Hippocampal formation (tissue), 2 donors: ENCODE measurements at places on chromosomes 6 and 20.

DNA sequence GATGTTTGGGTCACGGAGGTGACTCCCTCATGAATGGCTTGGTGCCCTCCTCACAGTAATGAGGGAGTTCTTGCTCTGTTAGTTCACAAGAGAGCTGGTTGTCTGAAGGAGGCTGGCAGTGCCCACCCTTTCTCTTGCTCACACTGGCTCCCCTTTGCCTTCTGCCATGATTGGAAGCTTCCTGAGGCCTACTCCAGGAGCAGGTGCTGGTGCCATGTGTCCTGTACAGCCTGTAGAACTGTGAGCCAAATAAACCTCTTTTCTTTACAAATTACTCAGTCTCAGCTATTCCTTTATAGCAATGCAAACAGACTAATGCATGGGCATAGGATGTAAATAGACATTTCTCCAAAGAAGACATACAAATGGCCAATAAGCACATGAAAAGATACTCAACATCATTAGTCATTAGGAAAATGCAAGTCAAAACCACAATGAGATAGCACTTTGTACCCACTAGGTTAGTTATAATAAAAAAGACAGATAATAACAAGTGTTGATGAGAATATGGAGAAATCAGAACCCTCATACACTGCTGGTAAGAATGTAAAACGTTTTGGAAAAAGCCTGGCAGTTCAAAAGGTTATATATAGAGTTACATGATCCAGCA, 17.7 kb downstream of the C20orf203 start:
- DNase-seq: no peak

- no peak for DNase-seq
Measured at GRCh38 chr20:47980336-47981177, 195.3 kb upstream of the SULF2 start.

GRCh38 chr6:15473741-15474161, 189.1 kb downstream of the DTNBP1 start:
- DNase-seq: no peak

DNA sequence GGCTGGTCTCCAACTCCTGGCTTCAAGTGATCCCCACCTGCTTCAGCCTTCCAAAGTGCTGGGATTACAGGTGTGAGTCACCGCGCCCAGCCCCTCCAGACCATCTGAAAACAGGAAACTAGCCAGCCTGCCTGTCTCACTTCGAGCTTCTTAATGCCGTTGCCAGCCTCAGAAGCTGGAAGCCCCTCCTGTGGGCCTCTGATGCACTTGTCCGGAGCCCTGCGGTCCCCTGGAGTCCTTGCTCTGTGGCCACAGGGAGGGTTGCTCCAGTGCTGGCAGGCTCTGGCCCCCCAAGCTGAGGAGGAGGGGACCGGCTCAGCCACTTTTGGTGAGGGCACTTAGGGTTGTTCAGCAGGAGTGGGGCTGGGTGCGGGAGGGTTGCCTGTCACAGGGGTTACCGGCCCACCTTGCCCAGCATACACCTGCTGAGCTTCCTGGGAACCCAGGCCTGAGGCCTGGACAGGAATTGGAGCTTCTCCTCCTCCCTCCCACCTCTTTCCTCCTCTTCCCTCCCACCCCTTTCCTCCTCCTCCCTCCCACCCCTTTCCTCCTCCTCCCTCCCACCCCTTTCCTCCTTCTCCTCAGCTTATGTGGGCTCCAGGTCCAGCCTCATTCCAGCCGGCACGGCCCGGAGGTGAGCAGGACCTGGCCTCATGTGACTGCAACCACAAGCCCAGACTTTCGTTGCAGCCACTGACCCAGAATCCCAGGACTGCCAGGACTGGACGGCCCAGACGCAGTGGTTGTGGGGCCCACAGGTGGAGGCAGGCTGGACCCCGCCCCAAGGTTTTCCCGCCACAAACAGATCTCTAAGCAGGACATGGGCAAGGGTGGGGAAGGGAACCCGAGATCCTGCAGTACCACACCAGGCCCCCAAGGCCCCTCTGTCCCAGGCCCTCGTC, 9.4 kb upstream of the BIRC7 start:
- no peak for DNase-seq

DNA sequence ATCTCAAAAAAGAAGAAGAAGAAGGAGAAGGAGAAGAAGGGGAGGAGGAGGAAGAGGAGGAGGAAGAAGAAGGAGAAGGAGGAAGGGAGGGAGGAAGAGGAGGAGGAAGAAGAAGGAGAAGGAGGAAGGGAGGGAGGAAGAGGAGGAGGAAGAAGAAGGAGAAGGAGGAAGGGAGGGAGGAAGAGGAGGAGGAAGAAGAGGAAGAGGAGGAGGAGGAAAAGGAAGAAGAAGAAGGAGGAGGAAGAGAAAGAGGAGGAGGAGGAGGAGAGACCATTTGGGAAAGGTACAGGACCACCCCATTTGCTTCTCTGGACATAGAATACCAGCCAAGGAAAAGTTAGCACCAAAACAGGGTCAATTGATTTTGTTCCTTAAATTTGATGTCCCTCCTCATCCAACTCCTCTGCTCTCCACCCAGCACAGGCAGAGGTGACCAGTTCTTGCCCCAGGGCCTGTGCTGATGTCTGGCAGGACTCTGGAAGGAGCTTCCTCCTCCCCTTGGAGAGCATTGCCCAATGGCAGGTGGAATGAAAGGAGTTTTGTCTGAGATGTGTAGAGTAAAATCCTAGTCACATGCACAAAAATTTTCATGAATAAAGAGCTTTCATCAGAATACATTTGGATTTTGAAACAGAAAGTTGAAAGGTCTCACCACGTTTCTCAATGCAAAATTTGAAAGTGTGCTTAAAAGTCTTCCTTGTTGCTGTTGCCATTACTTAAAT, 182.9 kb downstream of the LY86 start:
- DNase-seq: no peak

DNA sequence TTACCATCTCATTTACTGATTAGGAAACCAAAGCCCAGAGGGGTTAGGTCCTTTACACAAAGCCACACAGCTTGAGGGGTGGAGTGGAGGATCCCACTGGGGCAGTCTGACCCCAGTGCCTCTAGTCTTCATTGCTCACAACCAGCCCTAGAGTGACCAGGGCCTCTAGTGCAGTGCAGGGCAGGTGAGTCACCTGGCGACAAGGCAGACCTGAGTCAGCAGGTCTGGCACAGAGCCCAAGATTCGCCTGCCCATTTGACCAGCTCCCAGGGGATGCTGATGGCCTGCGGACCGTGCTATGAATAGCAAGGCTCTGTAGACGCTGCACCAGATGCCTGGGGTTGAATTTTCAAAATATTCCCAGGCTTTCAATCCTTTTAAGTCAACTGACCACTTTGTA, 29.9 kb downstream of the CDH26 start:
- DNase-seq: no peak

DNA sequence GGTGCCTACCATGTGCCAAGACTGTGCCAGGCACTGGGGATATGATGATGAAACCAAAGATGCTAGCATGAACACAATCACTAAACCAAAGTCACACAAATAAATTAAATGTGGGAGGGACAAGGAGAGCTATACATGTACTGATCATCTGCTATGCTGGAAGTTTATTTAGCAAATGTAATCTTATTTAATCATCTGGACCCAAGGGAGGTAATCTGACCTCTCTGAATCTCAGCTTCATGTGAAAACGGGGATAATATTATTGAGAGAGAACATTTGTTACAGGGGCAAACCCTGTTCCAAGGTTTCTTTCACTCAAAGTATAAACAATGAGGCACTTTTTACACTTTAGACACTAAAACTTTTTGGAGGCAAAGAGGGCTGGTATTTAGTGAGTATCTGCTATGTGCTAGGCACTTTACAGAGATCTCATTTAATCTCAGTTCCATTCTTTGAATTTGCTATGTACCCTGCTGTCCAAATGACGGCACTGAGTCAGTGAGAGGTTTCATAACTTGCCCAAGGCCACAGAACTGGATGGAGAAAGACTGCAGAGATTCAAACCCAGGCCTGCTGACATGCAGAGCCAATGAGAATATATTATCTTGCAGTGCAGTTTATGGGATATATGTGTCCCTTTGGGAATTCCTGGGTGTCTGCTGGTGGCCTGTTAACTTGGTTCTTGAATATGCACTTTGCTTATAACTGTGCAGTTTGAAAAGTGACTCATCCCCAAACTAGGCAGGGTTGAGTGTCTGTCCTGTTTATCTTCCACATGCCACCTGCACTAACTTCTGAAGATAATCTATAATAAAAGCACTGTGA, 3.3 kb upstream of the ASXL1 start:
- DNase-seq: no peak

DNA sequence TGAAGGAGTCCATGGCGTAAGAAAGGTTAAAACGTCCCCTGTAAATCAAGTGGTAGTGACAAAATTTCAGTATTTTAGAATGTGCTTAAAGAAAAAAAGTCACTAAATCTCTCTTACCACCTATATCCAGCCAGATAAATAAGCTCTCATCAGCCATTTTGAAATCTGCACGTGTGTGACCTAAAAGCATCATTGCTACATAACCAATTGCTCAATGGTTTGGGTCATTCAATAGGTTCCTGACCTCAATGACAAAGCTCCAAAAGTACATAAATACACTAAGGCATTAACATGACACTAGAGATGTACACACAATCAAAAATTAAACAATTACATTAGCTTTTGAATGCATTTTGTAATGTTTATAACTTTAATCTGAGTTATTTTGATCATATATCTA, 272.4 kb downstream of the GMDS start:
- no peak for DNase-seq

DNA sequence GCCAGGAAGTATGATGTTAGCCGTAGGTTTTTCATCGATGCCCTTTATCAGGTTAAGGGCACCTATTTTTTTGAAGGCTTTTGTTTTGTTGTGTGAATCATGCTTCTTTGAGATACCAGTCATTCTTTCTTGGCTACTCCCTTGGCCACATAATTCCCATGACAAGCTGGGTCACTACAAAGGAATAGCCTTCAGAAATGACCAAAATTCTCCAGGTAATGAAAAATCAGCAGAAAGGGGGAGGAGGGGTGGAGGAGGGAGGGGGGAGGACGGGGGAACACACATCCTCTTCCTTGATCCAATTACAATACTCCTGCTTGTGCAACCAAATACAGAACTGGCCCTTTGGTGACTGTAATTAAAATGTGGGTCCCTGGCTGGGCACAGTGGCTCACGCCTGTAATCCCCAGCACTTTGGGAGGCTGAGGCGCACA, 21.7 kb upstream of the TGM2 start:
- no peak for DNase-seq
